NB4 (cell line): ENCODE measurements at places on chromosomes 16 and 17.

DNA sequence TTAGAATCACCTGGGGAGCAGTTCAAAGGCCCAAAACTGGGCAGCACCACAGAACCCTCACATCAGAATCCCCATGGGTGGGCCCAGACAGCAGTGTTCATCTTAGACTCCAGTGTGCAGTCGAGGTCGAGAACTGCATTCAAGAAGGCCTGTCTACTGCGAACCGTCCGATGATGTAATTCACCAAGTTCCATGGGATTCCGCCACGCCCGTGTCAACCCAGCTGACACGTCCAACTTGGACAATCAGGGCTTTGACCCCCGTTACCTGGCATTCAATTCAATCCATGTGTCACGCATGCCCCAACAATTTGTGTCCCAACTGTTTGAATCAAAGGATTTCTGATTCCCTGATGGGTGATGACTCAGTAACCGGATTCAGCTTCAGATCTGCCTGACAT, 9.2 kb downstream of the HSBP1 start:
- DNase-seq, result no peak

DNA sequence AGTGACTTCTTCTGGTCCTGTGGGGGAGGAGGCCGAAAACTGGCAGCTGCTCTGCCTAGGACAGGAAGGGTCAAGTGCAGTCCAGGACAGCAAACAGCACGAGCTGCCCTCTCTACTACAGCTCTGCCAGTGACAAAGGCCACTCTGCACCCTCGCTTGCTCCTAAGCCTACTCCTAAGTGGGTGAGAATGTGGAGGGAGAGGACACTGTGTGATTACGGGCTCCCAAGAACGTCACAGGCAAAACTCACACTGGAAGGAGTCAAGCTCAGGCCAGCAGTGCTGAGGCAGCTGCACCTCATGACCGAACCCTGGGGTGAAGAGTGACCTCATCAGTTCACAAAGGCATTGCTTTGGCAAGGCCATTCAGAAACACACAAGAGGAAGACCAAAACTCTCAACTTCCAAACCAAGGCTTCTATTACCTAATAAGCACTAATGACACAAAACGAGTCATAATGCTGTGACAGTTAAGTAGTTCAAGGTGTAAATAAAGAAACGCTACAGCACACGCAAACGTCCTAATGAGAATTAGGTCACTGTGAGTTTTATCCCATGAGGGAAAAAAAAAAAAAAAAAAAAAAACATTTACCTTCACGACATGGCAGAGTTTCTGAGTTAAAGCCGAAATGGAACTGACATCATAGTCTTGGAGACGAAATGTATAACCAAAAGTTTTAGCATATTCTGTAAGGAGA, 35.1 kb downstream of the MARF1 start:
- DNase-seq, result peak; percentile 29

- DNase-seq, result peak; percentile 59
Observed at GRCh38 chr16:5615868-5616642, 518.5 kb upstream of the EEF2KMT start.

DNA sequence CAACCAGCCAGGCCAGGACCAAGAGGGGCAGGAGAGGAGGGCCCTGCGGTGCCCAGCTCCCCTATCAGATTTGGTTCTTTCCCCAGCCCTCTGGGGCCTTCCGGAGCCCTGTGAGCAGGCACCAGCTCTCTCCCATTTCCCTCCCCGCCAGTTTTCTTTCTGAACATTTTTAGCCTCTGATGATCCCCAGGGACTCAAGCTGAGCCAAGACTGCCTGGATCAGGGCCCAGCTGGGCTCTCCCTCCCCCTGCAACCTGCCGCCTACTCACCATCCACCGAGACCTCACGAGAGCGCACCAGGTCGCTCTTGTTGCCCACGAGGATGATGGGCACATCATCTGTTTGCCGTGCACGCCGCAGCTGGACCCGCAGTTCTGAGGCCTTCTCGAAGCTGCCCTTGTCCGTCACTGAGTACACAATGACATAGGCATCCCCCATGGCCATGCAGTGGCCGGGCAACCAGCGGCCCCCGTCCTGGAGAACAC, 2.0 kb downstream of the RRAD start:
- DNase-seq, result peak; percentile 50

DNA sequence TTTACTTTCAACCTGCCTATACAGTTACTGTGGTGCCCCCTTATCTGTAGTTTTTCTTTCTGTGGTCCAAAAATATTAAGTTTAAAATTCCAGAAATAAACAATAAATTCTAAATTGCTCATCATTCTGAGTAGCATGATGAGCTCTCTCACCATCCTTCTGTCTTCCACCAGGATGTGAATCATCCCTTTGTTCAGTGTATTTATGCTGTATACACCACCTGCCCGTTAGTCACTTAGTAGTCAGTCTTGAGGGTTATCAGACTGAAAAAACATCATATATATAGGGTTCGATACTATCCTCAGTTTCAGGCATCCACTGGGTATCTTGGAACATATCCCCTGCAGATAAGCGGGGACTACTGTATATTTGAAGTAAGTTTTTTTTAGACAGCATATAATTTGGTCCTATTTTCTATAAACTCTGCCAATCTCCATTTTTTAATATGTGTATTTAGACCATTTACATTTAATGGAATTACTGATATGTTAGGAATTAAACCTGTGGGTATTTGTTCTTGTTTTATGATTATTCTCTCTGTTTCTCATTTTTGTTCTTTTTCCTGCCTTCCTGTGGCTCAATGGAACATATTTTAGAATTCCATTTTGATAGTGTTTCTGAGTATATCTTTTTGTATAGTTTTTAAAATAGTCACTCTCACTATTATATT, 31.0 kb downstream of the TBX21 start:
- DNase-seq, result no peak

- peak; percentile 60 for DNase-seq
Observed at GRCh38 chr16:87926246-87927194, 9.8 kb downstream of the CA5A start.

GRCh38 chr17:3667366-3668278, 756 bp downstream of the TAX1BP3 start:
- peak; percentile 49 for DNase-seq

- DNase-seq, result no peak
Observed at GRCh38 chr16:84036982-84037425, 5.6 kb downstream of the SLC38A8 start.

GRCh38 chr16:78624366-78624765, 524.9 kb downstream of the WWOX start:
- DNase-seq, result no peak

DNA sequence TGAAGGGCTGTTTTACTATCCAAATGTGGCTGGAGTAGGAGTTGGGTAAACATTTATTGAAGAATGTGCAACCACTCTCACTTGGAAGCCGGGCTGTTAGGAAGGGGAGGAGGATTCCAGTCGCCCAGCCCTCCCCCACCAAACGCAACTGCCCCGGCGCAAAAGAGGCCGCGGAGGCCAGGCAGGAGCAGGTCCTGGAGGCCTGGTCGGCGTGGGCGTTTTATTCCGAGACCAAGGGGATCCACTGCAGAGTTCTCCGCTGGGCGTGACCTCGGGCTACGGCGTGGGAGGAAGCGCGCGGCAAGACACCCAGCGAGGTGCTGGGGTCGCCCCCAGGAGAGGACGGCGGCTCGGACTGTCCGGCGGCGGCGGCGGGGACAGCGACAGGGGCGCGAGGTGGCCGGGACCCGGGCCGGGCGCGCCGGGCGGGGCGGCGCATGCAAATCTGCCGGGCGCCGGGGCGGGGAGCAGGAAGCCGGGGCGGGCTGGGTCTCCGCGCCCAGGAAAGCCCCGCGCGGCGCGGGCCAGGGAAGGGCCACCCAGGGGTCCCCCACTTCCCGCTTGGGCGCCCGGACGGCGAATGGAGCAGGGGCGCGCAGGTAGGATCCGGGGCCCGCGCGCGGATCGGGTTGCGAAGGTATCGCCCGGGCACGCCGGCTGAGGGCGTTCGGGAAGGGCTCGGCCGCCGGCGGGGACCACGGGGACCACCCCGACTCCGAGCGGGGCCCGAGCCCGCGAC, at the start of gene IL4R:
IL4R (plus strand) TSS at position 553 of the 739 bp plus-strand sequence. CDS start 26,230 bp downstream, outside the sequence.
- DNase-seq, result peak; percentile 73

DNA sequence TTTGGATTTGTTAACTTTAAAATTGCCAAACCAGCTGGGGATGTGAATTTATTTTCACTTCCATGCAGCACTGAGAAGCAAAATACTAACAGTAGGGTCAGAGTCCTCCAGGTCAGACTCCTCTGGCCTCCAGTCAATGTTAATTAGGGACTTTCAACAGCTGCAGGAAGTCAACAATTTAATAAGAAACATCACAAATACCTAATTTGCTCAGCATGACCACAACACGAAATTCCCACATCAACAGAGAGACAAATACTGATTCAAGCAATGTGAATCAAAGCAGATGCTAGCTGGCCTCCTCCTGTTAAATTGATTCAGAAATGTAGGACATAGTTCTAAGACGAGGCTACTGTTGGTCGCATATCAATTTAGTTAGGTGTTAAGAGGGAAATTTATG, 111.7 kb downstream of the ABCA8 start:
- no peak for DNase-seq

GRCh38 chr17:70796757-70797156, 627.4 kb downstream of the KCNJ2 start:
- DNase-seq, result no peak

- DNase-seq, result no peak
Observed at GRCh38 chr17:14950686-14951085, 314.4 kb downstream of the PMP22 start.

- no peak for DNase-seq
Observed at GRCh38 chr17:1260086-1260769, 10.0 kb upstream of the BHLHA9 start.
